ENCODE measurements at places on chromosomes 7 and 10.

GRCh38 chr10:3136336-3136735, 36.2 kb downstream of the PITRM1 start:
- DNase-seq, result no peak

DNA sequence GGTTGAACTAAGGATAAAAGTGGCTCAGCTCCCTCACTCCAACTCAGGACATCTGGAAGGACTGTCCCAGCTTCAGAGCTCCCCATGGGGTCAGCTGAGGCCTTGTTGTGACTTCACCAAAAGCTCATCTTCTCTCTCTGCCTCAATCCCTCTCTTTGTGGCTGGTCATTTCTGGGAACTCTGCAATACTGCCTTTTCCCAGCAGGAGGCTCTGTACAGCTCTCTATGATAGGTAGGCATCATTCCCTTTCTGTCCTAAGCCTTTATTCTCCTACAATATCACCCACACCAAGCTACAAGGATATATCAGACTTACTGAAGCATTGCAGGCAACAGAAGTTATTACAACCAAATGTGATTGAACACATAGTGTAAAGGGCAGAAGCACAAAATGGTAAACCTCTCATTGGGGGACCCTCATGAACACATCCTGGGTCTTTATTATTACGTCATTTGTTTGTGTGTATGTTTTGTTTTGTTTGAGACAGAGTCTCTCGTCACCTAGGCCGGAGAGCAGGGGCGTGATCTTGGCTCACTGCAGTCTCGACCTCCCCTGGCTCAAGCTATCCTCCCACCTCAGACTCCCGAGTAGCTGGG, 36.7 kb upstream of the PRPS1L1 start:
- peak; percentile 57 for DNase-seq

DNA sequence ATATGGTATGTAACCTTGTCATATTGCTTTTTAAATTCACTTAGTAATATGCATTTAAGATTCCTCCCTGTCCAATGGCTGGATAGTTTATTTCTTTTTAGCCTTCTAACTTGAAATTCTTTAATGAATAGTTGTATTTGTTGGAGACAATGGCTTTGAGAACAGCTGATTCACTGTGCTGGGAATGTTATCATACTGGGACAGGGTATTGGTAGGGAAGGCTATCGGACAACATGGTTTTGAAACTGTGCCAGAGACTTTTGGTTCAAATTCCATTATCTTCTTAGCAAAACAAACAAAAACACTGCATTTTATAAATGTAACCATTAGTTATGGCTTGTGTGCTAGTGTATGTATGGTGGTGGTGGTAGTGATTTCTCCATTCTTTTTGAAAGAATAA, 517.1 kb upstream of the ANKRD30A start:
- DNase-seq, result no peak

- DNase-seq, result no peak
Observed at GRCh38 chr7:108015740-108016139, 12.8 kb upstream of the LAMB1 start.

- DNase-seq, result no peak
Observed at GRCh38 chr10:3413937-3414666, 241.5 kb upstream of the PITRM1 start.

GRCh38 chr7:159158888-159159405, 14.3 kb upstream of the VIPR2 start:
- DNase-seq, result no peak

GRCh38 chr7:140881507-140882228, 43.1 kb downstream of the BRAF start:
- DNase-seq, result no peak

DNA sequence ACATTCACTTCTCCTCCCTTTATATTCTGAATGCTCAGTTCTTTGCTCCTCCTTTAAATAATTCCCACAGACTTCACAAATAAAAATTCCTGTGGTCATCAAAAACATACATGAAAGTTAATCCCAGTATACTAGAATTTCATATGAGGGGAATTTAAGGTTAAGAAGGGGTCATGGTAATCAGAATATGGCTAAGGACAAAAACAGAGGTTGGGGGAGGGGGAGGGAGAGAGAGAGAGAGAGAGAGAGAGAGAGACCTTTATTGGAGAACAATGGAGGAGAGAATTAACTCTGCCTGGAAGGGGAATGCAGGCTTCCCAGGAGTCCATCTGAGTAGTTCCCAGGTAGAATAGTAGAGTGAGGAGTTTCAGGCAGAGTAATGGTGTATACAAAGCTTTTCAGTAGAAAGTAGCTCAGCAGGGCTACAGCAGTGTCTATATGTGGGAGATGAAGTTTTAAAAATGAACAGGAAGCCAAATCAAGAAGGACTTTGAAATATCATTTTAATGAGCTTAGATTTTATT, 5.2 kb upstream of the CUBN start:
- no peak for DNase-seq

DNA sequence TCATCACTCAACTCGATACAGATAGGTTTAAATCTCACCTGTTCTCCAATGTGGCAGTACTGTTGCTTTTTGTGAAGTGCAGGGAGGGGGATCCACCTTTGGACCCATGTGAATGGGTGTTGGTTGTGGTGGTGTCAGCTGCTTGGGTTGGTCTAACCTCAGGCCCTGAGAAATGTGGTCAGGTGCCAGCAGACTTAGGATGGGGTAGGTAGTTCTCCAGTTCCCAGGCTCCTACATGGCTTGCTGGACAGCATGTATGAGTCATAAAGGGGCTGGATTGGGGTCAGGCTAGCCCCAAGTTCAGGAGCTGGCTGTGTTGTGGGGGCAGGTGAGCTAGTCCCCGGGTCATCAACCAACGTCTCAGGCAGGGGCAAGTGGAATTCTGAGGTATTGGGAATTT, 472.6 kb upstream of the CNTNAP2 start:
- DNase-seq, result no peak

- no peak for DNase-seq
Observed at GRCh38 chr7:23410446-23411183, 59.7 kb downstream of the IGF2BP3 start.

DNA sequence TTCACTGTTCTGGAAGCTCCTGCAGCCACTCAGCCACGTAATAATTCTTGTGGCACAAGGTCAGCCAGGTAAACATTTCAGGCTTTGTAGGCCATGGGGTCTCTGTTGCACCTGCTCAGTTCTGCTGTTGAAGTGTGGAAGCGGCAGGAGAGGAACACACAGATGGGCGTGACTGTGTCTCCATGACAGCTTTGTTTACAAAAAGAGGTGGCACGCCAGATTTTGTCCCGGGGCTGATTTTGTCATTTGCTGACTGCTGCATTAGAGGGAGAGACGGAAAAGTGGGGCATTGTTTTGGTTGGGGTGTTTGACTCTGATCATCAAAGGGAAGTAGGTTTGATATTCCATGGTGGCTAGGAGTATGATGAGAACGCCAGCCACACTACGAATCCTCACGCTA, 103.1 kb downstream of the PRKAG2 start:
- no peak for DNase-seq

GRCh38 chr10:112467541-112468075, 20.6 kb downstream of the VTI1A start:
- no peak for DNase-seq

DNA sequence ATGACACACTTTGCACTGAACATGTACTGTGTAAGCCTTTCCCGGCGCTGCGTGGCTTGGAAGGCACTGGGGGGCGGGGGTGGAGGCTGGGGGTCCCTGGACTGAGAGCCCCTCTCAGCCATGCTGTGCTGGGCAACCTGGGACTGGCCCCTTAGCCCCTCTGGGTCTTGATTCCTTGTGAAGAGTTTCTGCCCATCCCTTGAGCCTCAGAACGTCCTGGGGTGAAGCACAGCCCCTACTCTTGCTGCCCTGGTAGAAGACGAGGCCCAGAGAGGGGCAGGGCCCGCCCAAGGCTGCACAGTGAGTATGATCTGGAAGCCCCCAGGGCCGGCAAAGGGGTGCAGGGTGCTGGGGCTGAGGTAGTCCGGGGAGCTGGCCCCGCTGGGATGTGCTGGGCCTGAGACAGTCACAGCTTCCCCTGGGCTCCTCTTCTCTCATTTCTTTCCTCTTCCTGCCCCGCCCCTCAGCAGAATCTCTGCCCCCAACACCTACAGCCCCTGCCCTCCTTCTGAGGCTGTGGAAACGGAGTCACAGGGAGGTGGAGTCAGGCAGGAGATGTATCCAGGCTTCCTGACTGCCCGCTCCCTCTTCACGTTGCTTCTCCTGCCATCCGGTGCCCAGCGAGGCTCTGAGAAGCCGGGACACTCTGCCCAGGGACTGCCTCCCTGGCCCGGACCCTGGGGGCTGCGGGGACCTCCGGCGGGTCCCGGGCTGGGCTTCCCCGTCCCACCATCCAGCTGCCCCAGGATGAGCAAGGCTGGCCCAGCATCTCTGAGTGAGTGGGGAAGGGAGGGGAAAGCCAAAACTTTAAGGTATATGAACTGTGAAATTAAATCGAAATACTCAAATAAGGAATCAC, 60.5 kb downstream of the UNCX start:
- no peak for DNase-seq

DNA sequence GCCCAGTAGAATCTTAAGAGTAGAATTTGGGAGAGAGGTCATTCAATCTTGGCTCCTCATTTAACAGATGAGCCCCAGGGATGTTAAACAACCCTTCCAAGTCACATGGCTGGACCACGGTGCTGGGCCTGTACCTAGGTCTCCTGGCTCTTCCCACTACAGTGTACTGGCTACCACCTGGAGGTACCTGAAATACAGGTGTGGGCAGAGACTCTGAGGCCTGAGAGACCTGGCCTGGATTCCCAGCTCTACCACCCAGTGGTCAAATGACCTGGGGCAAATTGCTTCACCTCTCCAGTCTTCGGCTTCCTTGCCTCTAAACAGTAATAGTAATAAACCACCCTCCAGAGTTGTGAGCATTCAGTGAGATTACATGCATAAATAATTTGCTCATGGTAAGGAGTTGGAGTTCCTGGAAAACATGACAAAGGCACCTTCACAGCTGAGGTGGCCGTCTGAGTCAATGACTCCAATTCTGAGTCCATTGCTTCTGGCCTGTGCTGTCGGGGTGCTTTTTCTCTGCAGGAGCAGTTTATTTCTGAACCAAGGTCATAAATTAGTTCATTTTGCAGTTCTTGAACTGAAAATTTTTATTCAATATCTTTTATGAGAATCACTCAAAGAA, 2.7 kb downstream of the GOT1 start:
- DNase-seq, result peak; percentile 62

DNA sequence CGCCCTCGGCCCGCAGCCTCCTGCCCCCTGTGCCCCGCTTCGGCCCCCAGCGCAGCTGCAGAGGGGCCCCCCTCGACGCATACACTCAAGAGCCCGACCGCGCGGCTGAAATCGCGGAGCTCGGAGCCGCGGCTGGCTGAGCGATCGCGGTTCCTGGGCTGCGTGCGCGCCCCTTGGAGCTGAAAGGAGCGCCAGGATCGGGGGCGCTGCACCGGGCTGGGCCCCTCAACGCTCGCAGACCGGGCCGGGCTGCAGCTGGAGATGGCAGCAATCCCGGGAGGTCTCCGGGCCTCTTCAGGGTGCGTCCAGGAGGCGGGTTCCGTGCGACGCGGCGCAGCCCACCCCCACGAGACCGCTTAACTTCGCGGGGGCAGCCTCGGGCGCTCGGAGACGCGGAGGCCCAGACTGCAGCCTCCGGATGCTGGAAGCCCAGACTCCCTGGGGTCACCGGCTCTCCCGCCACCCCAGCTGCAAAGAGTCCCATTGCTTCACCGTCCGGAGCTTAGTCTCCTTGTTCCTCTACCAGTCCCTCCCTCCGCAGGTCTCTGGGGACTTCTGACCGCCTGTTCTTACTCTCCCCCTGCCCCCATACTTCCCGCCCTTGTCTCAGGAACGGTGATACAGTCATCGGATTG, 73.0 kb upstream of the LRRC4 start:
- peak; percentile 32 for DNase-seq

GRCh38 chr7:30181211-30181610, 46.4 kb downstream of the MTURN start:
- no peak for DNase-seq

DNA sequence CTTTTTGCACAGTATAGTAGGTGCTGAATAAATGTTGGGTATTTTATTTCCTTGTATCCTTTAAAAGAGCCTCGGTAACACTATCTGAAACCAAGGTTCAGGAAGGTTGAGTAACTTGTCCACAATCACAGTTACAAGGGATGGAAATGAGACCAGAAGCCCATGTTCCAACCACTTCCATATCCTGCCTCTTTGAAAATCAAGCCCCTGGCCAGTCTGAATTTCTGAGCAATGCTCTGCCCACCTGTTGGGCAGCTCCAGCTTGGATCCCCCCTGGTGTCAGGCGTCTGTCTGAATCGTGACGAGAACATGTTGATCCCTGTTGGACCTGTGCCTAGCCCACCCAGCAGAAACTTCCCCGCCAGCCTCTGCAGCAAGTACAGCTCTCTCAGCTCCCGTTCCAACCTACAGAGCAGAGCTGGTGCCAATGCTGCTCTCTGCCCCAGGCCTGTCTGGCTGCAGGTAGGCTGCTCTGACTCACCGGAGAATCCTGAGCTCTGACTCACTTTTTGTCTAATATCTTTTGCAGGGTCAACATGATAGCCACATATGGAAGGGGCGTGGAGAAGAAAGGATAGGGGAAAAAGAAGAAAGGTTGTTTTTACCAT, 595.5 kb downstream of the INHBA start:
- peak; percentile 34 for DNase-seq

- DNase-seq, result no peak
Observed at GRCh38 chr10:67110286-67110685, 184.4 kb downstream of the LRRTM3 start.

GRCh38 chr10:49761201-49761788, 828 bp downstream of the OGDHL start:
- DNase-seq, result no peak

DNA sequence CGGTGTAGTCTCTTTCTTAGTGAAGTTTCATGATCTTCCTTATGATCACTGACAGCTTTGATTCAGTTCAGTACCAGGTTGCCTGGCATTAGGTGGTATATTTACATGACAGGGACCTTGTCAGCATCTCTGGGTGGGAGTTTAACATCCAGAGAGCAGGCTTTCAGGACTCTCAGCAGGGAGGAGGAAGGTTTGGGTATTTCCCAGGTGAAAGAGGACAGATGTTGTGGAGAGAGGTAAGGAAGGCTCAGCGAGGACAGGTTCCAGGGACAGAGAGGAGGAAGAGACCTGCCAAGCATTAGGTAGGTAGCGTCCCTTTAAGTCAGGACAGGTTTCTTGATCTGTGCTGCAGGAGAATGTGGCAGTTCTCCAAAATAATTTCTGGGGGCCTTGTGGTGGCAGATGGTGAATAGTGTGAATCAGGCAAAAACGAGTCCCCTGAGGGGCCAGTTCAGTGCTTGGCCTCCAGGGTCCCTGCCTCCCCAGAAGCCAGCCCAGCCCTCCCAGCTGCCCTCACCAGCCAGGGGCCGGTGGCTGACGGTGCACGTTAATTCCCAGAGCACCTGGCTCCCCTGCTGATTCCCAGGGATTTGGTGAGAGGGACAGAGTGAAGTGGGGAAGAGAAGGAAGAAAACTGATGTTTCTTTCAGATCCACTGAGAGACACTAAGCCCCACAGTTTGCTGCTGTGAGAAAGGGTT, 82.0 kb downstream of the VWC2 start:
- peak; percentile 8 for DNase-seq

DNA sequence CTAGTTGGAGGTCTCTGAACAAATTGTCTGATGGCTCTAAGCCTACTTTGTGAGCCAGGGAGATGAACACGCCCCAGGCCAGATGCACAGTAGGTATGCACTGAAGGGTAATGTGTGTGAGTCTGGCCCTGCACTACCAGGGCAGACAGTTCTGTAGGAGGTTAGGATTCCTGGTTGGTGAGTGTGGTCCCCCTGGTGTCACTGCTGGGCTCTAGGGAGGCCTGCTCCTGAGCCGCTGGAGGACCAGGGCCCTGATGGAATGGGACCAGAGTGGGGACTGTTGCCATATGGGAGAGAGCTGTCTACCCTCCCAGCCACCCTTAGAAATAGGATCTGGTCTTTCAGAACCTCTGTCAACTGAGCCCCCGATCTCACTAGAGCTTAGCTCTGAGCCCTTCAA, 42.0 kb downstream of the CDH23 start:
- no peak for DNase-seq

Measured in ELF-1 (cell line).